NCI-H2107 (cell line): ENCODE measurements at places on chromosomes 6 and 20.

DNA sequence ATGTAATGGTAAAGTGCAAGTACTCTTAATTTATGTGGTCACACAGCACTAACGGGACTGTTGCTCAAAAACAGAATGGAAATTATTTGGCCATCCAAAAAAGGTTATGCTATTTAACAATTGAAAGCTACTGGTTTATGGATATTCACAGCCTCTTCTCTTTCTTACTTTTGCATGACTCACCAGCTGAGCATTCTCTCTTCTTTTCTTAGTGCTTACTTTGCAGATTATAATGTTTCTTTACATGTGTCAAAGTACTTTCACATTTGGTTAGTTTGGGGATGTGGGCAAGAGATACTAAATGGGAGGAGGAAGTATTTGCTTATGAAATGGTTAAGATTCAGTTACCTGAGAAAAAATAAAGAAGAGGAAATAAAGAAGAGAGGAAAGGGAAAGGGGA lies 610.5 kb downstream of the HTR1B start:
- DNase-seq, result no peak

GRCh38 chr20:37911838-37912281 lies 8.9 kb downstream of the VSTM2L start:
- DNase-seq, result no peak

GRCh38 chr6:152952045-152952444 lies 30.8 kb downstream of the FBXO5 start:
- no peak for DNase-seq

DNA sequence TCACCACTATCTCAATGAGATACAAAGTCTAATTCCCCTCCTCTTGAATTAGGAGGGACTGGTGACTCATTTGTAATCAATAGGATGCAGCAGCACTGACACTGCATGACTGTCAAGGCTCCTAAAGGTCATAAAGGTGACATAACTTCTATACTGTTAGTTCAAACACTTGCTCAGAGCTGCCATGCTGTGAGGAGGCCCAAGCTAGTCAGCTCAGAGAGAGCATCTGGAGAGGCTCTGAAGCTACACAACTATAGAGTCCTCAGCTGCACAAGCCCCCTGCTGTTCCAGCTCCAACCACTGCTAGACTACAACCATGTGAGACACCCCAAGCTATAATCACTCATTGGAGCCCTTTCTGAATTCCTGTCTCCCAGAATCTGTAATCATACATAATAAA lies 17.0 kb upstream of the HEY2 start:
- no peak for DNase-seq

DNA sequence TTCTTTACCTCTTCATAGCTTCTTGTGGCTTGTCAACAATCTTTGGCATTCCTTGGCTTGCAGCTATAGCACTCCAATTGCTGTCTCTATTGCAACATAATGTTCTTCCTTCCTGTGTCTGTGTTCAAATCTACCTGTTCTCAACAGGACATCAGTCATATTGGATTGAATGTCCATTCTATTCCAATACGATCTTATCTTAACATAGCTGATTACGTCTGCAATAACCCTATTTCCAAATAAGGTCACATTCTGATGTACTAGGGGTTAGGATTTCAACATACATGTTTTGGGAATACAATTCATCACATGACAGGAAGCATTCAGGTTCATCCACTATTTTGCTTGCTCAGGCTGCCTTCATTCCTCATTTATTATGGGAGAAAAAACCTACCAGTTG lies 684.4 kb upstream of the CITED2 start:
- no peak for DNase-seq

DNA sequence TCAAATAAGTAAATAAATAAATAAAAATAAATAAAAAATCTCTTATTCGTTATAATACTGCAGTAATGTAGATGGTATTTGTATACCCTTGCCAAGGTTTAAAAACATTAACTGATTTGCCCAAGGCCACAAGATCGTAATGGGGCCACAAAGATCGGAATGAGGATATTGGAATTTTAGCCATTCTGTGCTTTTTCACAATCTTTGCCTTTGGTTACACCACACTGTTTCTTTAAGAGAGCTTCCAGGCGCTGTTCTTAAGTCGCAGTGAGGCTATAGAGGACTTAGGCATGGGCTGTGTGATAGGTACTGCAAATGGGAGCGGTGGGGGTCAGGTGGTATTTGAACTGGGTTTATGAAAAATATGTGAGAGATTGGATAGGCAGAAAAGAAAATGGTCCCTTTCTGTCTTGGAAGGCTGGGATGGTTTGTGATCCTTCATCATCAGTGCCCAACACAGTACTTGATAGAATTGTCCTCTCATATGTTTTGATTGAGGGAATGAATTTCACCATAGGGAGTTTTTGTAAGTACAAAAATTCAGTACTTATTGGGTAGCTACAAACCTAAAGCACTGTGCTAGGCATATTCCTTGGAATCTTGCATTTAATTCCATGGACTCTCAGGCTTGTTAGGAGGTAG lies 1.4 kb downstream of the NUS1 start:
- DNase-seq, result no peak

DNA sequence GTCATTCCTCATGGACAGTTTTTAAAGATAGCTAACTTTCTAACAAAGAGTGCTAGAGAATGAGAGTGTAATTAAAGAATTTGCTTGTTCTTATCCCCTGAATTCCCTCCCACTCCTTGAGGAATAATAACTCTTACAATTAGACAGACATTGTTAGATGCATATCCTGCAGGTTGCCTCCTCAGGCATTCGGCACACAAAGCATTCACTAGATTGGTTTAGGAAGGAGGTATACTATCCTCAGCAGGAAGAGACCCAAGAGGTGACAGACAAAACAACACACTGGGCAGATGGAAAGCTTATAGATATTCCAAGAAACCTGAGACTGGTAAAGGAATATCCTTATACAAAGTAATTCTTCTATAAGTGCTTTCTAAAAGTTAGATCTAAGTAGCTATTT lies 109.1 kb upstream of the FAM184A start:
- DNase-seq, result no peak

DNA sequence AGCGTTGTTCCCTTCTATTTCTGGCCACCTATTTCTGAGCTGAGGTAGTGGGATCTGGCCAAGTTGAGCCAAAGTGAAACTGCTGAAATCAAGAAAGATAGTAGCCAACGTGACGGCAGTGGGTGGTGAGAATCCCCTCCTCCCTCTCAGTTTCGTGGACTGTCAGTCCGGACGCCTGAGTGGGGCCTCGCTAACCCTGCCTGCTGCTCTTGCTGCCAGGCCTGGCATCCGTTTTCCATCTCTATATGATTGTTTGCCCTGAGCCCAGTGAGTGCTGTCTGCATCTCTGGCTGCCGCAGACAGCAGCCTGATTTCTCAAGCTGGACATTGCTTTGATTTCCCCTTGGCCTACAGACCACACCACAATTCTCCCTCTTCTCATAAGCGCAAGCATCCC lies 23.5 kb upstream of the PAX1 start:
- no peak for DNase-seq

DNA sequence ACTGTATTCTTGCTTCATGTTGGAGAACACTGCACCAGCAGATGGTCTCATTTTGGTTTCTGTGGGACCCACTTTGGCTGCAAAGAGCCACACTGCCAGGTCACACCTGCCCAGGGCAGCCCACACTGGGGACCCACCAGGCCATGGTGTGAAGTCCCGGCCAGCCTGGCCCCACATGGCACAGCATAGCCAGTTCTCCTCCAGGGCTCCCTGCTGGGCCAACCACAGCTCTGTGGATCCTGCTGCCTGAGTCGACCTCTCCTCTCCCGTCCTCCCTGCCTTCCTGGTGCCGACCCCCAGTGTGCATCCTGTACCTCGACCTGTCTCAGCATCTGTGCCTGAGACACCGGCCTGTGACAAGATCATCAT lies 3.0 kb downstream of the ARFRP1 start:
- DNase-seq, result no peak

GRCh38 chr20:9999645-10000044 lies 35.1 kb upstream of the ANKEF1 start:
- no peak for DNase-seq

DNA sequence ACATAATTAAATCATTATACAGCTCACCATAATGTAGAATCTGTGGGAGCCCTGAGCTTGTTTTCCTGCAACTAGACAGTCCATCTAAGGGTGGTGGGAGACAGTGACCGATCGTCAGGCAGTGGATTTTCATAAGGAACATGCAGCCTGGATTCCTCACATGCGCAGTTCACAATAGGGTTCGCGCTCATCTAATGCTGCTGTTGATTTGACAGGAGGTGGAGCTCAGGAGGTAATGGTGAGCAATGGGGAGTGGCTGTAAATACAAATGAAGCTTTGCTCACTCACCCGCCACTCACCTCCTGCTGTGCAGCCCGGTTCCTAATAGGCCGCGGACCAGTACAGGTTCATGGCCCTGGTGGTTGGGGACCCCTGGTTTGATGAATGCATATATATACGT lies 141.5 kb downstream of the TBC1D7 start:
- no peak for DNase-seq

DNA sequence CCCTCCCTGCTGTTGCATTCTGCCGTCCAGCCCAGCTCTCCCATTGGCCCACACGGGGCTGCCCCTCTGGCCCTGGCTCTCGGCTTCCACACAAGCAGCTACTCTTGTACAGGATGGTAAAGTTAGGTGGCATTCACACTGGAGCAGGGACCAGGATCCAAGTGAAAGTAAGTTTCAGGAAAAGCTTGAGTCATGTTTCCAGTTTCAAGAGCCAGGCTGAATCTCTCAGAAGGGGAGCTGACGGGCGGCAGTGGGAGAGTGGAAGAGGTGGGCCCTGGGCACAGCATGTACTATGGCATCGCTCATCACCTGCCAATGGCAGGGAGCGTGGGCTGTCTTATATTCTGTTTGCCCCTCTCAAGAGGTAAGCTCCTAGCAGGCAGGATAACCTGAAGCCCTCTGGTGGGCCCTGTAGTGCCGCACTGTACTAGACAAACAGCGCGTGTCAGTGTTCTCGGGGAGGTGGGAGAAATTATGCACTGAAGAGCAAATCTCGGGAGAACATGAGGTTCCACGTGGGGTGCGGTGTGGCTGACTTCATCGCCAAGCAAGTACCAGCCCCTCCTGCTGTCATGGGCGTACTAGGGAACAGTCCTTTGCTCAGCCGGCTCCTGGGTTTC lies 241.5 kb downstream of the NRN1 start:
- no peak for DNase-seq

DNA sequence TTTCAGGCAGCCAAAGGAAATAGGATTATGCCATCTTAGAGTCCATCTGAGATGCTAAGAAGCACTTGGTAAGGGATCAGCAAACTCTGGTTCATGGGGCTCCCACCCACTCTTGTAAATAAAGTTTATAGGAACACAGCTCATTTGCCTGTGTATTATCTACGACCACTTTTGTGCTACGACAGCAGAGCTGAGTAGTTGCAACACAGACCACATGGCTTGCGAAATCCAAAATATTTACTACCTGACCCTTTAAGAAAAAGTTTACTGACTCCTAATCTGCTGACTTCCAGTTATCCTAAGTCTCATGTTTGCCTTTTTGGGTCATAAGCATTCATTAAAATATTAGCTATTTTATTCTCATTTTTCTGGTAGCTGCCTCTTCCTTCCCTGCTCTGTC lies 859.0 kb downstream of the QKI start:
- DNase-seq, result no peak

GRCh38 chr6:3812596-3812995 lies 36.6 kb upstream of the FAM50B start:
- DNase-seq, result no peak

GRCh38 chr20:50704971-50705370 lies 13.6 kb upstream of the RIPOR3 start:
- DNase-seq, result no peak

GRCh38 chr20:43572891-43573290 lies 14.1 kb downstream of the SGK2 start:
- no peak for DNase-seq

DNA sequence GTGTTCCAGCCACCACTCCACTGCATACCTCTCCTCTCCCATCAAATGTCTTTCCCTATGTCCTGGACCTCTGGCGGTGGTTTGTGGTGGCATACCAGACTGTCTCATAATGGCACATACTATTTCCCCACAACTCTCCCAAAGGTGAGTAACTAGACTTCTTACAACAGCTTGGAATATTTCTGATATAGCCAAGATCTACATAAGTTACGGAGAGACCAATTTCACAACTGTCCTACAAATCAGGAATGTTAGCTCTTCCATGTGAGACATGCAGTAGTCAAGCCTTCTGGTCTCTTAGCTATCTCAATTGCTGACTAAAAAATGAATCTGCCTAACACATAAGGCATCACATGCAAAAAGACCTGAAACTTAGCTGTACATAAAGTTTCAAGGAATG lies 588.9 kb downstream of the RNF144B start:
- no peak for DNase-seq

GRCh38 chr6:150977281-150977680 lies 111.8 kb downstream of the MTHFD1L start:
- no peak for DNase-seq

DNA sequence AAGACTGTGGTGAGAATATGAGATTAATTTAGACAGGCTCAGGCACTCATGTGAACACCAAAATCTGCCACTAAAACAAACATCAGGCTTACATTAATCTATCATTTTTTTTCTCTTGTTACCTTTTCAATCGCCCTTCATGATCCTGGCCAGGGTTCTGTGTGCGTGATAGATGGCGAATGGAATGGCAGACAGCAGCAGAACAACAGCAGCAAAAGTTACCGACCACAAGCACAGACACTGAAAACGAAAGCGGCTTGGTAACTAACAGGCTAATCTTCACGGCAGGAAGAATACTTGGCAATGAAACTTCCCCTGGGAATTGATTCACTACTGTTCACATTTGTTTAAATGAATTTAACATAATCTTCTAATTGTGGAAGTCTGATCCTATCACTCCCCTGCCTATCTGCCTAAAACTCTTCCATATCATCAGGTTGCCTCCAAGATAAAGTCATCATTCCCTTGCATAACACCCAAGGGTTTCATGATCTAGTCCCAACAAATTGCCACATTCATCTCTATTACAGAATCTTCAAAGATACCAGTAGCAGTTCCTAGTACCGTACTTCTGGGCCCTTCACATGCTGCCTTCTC lies 28.7 kb downstream of the PTPRK start:
- DNase-seq, result no peak

DNA sequence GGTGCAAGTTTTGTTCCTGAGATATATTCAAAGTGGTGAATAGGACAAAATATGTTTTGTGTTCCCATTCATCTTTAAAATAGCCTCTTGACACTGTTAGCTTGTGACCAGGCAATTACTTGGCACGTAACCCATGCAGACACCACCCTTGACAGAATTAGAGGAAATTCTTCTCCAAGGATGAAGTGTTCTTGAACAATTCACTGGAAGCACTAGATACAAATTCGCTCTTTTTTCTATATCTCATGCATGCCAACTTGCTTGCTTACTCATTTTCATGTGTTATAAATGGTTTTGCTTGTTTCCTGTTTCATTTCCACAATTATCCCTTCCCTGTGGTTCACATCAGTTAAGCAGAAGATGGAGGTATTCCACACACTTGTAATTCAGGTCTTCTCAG lies 105.2 kb upstream of the MAN1A1 start:
- no peak for DNase-seq

- no peak for DNase-seq
Measured at GRCh38 chr6:166760288-166760687, 133.2 kb upstream of the RPS6KA2 start.

GRCh38 chr6:155420492-155420891 lies 35.1 kb downstream of the NOX3 start:
- DNase-seq, result no peak

GRCh38 chr6:81700414-81700813 lies 52.1 kb downstream of the TENT5A start:
- no peak for DNase-seq

GRCh38 chr20:21684671-21685070 lies 20.8 kb upstream of the PAX1 start:
- DNase-seq, result no peak

GRCh38 chr20:18166241-18166881 lies 28.7 kb downstream of the KAT14 start:
- DNase-seq, result no peak
